Sigmoid colon (tissue), 7 donors: ENCODE measurements at places on chromosomes 2 and 18. TPM values are rescaled to one million over a fixed set of nuclear protein-coding genes. Genes with fewer than 3 reads are reported as not detected.

- peaks cover 48% of the 10 kb centered on the region for H3K4me1 ChIP-seq
- no peaks in the 10 kb centered on the region for H3K36me3 ChIP-seq
- peak overlapping the region; percentile 51 for H3K4me3 ChIP-seq
- H3K27me3 ChIP-seq, result no peaks in the 10 kb centered on the region
- H3K27ac ChIP-seq, result peak overlapping the region; percentile 87
Measured at GRCh38 chr18:3595369-3596273, 145.6 kb downstream of the TGIF1 start.

GRCh38 chr18:67995769-67996168, 479.2 kb upstream of the DSEL start:
- DNase-seq, result no peak
- H3K27ac ChIP-seq, result no peak overlapping the region
- H3K4me1 ChIP-seq, result no peaks in the 10 kb centered on the region
- no peaks in the 10 kb centered on the region for H3K36me3 ChIP-seq
- H3K27me3 ChIP-seq, result no peaks in the 10 kb centered on the region
- no peak overlapping the region for H3K4me3 ChIP-seq

DNA sequence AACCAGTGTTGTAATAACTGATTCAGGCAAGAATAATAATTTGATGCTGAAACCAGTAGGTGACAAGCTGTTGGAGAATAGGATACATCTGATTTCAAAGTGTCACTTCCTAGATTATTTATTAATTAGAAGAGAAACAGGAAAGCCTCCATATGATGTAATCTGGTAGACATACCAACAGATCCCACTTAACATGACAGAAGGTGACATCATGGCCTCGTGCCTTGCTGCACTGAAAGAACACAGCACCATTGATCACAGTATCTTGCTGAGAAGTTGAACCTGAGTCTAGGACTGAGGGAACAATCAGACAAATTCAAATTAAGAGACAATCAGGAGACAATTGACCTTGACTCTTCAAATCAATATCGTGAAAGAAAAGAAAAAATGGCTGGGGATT, 131.6 kb upstream of the DLGAP1 start:
- DNase-seq, result no peak
- H3K27ac ChIP-seq, result no peak overlapping the region
- no peaks in the 10 kb centered on the region for H3K36me3 ChIP-seq

The CNTNAP5 gene
- 2.5 TPM for total RNA-seq

The PJVK gene
- total RNA-seq, result 8.3 TPM

- H3K36me3 ChIP-seq, result no peaks in the 10 kb centered on the region
- H3K4me1 ChIP-seq, result no peaks in the 10 kb centered on the region
- no peak for DNase-seq
- no peaks in the 10 kb centered on the region for H3K27me3 ChIP-seq
- no peak overlapping the region for H3K27ac ChIP-seq
- no peak overlapping the region for H3K4me3 ChIP-seq
Measured at GRCh38 chr2:70356941-70357683, 55.2 kb upstream of the FAM136A start.
